GM06990 (cell line): ENCODE measurements at places on chromosomes 7 and 10.

- no peak for DNase-seq
Measured at GRCh38 chr7:111290419-111290818, 199.5 kb downstream of the LRRN3 start.

- DNase-seq = peak; percentile 81
Measured at GRCh38 chr10:79243181-79244067, 103.8 kb upstream of the PPIF start.

- no peak for DNase-seq
Measured at GRCh38 chr7:131186816-131187215, 140.9 kb upstream of the MKLN1 start.

- no peak for DNase-seq
Measured at GRCh38 chr7:26332698-26333097, 41.0 kb downstream of the SNX10 start.

GRCh38 chr7:130481898-130482297, 10.0 kb upstream of the MEST start:
- DNase-seq = no peak

DNA sequence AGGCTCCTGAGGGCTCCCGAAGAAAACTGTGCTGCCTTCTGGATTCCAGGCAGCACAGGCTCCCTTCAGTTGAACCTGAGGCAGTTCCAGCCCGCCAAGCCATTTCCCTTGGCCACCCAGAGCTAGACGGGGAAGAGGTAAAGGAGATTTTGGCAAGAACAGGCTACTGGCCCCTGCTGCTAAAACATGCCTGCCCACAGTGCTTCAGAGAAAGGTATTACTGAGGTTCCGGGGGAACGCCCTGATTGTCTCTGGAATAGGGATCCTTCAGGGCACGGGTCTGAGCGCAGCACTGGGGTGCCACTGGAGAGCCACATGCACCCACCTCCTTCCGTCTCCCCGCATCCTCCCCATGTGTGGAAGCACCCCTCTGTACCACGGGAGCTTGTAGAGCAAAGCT, 247.4 kb downstream of the BAMBI start:
- no peak for DNase-seq
